MCF 10A (cell line): ENCODE measurements at places on chromosomes 3 and 15. TPM values are rescaled to one million over a fixed set of nuclear protein-coding genes. Genes with fewer than 3 reads are reported as not detected.

The DPPA2 gene
- total RNA-seq: not detected in 2 replicates

DNA sequence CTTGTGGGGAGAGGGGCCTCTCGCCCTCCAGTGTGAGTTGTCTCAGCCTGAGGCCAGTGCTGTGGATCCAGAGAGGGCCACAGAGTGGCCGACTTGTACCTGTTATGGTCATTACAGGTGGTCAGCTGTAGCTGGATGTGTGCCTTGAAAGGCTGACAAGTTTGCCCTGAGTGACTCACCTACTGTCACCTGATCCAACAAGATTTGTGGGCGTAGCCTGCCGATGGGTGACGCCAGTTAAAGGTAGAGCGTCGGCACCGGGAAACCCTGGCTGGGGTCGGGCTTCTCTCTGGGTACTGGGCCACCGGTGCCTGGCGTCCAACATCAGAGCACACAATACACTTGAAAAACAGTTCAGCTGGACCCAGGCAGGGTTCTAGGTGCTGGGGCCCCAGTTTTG lies 2.8 kb upstream of the ISG20 start:
- peak overlapping the region; percentile 96 for H3K27ac ChIP-seq
- DNase-seq: peak; percentile 89
- H3K4me3 ChIP-seq: peak overlapping the region; percentile 58

The CD200R1 gene
- not detected in 2 replicates for total RNA-seq

DNA sequence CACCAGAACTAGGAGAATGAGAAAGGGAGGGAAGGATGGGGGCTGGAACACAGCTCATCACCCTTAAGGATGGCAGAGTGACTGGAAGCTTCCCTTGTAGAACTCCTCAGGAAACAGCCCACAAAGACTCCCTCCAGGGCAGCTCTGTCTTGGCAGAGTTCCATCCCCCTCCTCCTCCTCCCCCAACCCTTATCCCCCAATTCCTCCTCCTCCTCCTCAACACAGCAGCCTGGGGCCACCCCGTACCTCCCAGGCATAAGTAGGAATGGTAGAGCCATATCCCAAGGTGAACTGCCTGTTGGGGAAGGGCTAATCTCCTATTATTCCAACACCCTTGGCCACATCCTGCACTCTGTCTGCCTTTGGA lies 38.8 kb downstream of the ADCY5 start:
- DNase-seq: no peak
- no peak overlapping the region for H3K27ac ChIP-seq
- H3K36me3 ChIP-seq: no peaks in the 10 kb centered on the region
- peaks cover 8% of the 10 kb centered on the region for H3K27me3 ChIP-seq

The TERC gene
- 2.9 and 7.9 TPM in 2 replicates for total RNA-seq

DNA sequence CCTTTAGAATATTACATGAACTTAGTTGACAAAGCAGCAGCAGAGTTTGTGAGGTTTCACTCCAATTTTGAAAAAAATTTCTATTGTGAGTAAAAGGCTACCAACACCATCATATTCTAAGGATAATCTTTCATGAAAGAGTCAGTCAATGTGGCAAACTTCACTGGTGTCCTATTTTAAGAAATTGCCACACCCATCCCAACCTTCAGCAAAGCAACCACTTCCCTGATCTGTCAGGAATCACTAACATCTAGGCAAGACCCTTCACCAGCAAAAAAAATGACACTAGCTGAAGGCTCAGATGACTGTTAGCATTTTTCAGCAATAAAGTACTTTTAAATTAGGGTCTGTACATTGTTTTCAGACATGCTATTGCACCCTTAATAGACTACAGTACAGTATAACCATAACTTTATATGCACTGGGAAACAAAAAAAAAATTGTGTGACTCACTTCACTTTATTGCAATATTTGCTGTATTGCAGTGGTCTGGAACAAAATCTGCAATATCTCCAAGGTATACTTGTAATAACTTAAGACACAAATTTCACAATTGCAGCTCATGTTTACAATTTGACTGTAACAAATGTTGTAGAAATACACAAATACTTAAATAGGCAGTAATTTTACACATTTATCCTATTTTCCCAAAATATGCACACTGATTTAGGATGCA lies 38.9 kb upstream of the ALCAM start:
- peaks cover 12% of the 10 kb centered on the region for H3K4me1 ChIP-seq
- no peak overlapping the region for H3K4me3 ChIP-seq
- H3K36me3 ChIP-seq: no peaks in the 10 kb centered on the region
- no peaks in the 10 kb centered on the region for H3K27me3 ChIP-seq
- no peak overlapping the region for H3K27ac ChIP-seq

The SCN11A gene
- total RNA-seq: 0.05 TPM in 1 of 2 replicates, not detected in the other

GRCh38 chr3:157888040-157888439 lies 218.2 kb downstream of the SHOX2 start:
- H3K27me3 ChIP-seq: no peaks in the 10 kb centered on the region
- H3K27ac ChIP-seq: no peak overlapping the region
- no peak overlapping the region for H3K4me3 ChIP-seq
- no peaks in the 10 kb centered on the region for H3K4me1 ChIP-seq

- no peaks in the 10 kb centered on the region for H3K36me3 ChIP-seq
- no peak overlapping the region for H3K27ac ChIP-seq
- no peaks in the 10 kb centered on the region for H3K27me3 ChIP-seq
Measured at GRCh38 chr3:8298021-8298954, 203.3 kb upstream of the LMCD1 start.

DNA sequence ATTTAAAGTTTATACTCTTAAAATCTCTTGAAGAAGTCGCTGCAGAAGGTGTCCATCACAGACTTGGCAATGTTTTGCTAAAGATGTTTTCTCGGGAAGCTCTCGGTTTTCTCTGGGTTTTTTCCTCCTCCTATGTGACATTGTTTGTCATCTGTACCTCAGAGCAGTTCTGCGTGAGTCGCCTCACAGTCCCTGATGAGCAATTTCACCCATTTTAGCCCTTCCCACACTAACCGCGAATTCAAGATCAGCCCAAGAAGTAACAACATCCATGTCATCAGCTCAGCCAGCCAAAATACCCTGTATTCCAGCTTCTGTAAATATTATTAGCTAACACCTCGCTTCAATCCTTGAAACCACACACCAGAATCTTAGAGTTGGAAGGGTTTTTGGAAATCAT lies 224.3 kb upstream of the SETMAR start:
- no peaks in the 10 kb centered on the region for H3K4me1 ChIP-seq
- no peak overlapping the region for H3K27ac ChIP-seq
- H3K27me3 ChIP-seq: no peaks in the 10 kb centered on the region

DNA sequence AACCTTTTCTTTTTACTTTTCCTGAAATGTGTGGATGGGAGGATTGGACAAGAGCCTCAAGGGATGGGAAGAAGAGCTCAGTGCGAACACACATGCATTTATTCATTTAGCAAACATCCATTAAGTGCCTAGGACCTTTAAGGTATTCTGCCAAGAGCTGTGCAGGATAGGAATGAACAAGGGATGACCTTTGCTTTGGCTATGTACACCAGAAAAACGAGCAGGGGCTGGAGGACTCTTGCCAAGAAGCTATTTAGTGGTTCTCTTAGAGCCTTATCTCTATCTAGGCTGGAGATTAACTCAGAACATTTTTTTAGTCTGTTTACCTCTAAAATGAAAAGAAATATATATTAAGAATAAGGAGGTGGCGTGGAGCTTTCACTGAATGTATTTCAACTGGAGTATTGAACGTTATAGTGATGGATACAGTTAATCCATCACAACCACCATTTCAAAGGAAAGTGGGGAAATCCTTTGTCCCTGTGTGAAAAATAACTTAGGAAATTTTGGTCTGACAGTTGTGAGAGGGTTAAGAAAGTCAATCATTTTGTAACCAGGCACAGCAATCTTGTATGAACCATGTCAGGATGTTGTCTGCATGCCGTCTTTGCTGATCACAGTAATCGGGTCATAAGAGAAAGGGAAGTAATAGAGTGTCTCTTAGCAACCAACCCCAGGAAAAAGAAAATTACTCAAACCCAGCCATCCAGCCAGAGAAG lies 279.0 kb downstream of the LPP start:
- peaks cover 25% of the 10 kb centered on the region for H3K4me1 ChIP-seq
- H3K4me3 ChIP-seq: no peak overlapping the region
